Iris pigment epithelial cell (primary cell): ENCODE measurements at places on chromosomes 5 and 9.

DNA sequence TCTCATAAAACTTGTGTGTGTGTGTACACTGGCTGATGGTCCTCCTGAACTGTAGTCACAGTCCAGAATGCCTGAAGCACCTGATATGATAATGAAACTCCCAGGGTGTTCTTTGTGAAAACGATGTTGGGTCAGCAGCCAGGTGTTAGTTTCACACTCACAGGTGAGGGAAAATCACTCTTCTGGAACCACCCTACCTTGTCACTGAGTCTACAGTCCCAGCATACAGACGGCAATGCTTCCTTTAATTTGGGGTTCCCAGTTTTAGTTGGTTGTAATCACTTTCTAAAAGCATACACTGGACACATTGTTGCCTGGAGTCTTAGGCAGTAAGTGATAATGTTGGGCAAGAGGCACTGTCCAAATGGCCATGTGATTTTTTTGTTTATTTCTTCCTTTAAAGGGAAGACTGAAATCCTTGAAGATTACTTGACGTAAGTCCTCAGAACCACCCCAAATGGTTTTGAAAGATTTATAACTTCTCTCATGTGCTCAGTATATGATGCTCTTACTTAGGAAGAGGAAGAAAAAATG, 18.2 kb upstream of the MGAT1 start:
- DNase-seq = peak; percentile 18

DNA sequence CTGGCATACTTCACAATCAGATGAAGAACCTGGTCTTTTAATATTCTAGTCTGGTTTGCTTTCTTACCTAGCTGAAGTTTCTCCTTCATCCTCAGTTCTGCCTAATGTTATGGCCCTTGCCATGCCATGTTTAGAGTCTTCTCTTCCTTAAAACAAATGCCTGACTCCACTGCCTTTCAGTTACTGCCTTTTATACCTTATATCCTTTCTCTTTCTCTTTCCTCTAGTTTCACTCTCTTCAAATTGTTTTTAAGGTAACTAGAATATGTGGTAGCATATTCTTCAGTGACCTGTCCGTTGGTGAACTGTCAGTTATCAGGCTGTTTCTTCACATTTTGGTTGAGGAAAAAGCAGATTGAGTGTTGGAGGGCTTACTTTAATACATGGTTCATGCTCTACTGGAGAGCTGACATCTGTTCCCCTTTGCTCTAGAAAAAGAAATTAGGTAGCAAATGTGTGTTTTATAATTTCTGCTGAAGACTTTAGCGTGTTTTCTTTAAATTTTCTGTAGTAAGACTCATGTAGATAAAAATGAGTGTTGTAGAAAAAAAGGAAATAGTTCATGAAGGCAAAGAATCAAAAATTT, 103.8 kb downstream of the DMXL1 start:
- DNase-seq = no peak

DNA sequence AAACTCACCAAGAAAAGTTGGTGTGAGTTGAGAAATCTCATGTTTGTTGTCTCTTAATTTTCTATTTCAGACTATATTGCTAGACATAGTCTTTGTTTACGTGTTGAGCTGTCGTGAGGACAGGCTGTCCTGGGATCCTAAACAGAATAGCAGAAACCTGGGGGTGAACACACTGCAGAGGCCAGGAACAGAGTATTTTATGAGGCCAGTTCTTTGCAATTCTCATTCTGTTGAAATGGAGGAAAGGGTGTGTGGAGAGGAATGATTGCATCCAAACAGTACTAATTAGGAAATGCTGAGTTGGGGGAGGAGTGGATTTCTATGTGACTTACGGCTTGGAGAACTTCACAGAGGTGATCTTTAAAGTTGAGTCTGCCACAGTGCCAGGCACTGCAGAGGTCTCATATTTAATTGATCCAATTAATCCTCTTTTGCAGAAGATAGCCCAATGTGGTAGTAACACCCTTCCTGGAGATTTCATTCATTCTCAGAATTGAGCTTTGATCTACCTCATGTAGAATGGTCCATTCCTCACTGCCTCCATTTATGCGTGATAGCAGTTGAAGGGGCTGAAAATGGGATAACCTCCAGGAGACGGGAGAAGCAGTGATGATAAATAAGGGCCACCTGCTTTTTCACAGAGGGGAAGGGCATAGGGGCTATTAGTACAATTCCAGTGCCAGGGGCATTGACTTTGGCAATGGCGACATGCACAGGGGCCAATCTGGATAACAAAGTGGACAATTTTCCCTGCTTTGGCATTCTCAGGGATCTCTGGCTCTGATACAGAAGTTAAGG, 84.7 kb upstream of the TNFAIP8 start:
- no peak for DNase-seq

GRCh38 chr5:90356622-90357021, 52.9 kb downstream of the CETN3 start:
- DNase-seq = peak; percentile 13

DNA sequence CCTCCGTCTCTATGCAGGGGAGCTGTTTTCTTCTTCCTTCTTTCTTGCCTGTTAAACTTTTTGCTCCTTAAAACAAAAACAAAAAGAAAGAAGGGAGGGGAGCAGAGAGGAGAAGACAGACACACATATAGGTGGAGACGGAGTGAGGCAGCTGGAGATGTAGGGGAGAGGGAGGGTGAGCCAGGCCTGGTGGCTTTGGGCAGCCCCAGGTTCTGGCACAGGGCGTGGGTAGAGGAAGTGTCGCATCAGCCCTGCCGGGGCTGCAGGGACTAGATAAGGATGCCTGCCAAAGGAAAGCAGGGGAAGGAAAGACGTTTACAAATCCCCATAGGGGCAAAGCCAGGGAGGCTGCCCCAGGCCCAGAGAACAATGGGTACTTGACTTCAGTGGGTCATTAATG, 38.7 kb upstream of the PTGS1 start:
- DNase-seq = no peak

DNA sequence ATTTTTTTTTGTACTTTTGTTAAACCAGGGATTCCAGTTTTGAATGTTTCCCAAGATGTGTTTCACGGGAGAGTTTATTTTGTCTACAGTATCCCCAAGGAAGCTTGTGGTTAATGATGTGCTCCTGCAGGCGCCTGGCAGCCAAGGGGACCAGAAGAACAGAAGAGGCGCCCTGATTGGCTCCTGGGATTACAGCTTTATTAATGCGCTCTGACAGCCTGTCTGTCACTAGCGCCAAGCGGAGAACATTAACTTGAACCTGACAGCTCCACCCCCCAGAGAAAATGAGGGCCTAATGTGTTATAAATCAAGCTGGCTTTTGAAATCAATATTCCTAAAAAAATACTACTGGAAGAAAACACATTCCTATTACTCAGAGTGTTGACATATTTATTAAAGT, 5.0 kb upstream of the FBXL7 start:
- DNase-seq = no peak

DNA sequence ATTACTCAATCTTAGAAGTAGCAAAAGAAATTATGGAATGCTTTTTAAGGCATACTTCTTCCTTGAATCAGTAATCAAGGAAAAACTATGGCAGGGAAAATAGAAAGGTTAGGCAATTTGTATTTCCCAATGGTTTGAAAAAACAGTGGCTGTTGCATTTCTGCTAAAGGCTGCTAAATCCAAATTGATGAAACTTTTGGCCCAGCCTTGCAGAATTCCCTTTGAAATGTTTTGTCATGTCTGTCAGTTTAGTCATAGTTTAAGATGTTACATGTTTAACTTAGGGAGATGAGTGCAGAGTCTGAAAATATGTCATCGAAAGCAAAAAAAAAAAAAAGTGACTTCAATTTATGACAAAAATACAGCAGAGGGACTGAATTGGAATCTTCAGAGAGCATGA, 878.9 kb upstream of the WWC1 start:
- DNase-seq = no peak

DNA sequence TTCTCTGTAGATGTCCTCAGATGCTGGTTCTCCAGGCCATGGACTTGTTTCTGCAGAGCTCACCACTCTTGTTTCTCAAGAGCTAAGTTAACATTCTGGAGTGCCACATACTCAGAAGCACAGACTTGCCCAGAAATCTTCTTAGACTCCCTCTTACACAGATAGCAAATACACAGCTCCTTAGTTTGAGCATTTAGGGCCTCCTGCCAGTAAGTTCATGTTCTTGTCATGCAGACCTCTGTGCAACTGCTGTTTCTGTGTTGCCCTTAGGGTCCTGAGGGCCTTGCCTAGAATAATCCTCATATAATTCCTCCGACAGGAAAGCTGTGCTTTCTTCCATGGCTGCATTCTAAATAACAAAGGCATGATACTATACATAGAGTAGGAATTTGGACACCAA, 1.3 kb upstream of the PTPDC1 start:
- DNase-seq = peak; percentile 45

- DNase-seq = no peak
Measured at GRCh38 chr5:171506951-171507350, 87.5 kb downstream of the FGF18 start.
